ENCODE measurements at places on chromosomes 5 and 9.
A peak's percentile ranks its signal among the peaks of the same experiment; 100 is the strongest.

DNA sequence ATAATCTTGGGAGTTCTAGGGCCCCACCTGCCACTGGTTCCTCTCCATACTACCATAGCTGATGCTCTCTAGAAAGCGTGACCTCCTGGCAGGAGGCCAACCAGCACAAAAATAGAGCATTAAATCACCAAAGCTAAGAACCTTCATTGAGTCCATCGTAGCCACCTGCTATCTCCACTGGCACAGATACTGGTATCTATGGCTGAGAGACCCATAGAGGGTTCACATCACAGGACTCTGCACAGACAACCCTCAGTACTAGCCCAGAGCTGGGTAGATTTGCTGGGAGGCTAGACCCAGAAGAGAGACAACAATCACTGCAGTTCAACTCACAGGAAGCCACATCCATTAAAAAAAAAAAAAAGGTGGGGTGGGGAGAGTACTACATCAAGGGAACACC is 509.1 kb downstream of the DTWD2 start:
- DNase-seq, result no peak

GRCh38 chr9:112007575-112008240 is 111.1 kb downstream of the UGCG start:
- no peak for DNase-seq

DNA sequence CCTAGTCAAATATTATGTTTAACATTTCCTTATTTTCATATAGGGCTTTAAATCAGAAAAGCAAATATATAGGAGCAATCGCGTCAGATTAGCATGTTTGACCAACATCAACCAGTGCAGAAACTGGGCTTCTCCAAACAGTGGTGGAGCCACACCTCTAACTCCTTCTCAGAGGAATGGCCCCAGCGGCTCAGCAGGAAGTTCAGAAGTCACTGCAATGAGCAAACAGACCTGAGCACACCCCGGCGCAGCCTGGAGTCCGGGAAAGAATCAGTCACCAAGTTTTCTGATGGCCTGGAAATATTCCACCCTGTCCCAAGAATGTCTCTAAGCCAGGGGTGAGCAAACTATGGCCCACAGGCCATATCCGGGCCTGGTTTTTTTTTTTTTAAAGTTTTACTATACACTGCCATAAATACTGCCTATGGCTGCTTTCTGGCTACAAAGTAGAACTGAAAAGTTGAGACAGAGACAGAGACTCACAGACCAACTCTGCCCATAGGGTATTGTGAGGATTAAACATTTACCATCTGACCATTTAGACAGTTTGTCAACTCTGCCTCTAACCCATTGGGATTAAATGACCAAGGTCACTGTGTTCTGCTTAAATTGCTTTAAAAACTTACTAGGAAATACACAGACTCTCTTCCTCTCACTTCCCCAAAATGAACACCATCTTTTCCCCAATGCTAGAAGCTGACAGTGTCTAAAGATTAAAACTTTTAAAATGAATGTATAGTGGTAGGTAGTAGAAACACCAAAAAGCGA is 5.4 kb downstream of the GOLM1 start:
- no peak for DNase-seq

GRCh38 chr5:161105525-161105924 is 253.5 kb upstream of the ATP10B start:
- DNase-seq, result no peak

GRCh38 chr9:93902780-93903655 is 52.1 kb downstream of the BARX1 start:
- no peak for DNase-seq

GRCh38 chr9:137789295-137789895 is 88.2 kb upstream of the CACNA1B start:
- no peak for DNase-seq

GRCh38 chr5:85395526-85395925 is 1010.8 kb upstream of the EDIL3 start:
- DNase-seq, result no peak

GRCh38 chr5:133991171-133991910 is 13.4 kb downstream of the VDAC1 start:
- DNase-seq, result no peak

- no peak for DNase-seq
These were observed 12.9 kb downstream of the HAND1 start for GRCh38 chr5:154465169-154465568.

GRCh38 chr5:54581831-54582548 is 64.4 kb downstream of the SNX18 start:
- DNase-seq, result peak; percentile 61

- DNase-seq, result no peak
These were observed 314.6 kb upstream of the KIF2A start for GRCh38 chr5:61991430-61991829.

DNA sequence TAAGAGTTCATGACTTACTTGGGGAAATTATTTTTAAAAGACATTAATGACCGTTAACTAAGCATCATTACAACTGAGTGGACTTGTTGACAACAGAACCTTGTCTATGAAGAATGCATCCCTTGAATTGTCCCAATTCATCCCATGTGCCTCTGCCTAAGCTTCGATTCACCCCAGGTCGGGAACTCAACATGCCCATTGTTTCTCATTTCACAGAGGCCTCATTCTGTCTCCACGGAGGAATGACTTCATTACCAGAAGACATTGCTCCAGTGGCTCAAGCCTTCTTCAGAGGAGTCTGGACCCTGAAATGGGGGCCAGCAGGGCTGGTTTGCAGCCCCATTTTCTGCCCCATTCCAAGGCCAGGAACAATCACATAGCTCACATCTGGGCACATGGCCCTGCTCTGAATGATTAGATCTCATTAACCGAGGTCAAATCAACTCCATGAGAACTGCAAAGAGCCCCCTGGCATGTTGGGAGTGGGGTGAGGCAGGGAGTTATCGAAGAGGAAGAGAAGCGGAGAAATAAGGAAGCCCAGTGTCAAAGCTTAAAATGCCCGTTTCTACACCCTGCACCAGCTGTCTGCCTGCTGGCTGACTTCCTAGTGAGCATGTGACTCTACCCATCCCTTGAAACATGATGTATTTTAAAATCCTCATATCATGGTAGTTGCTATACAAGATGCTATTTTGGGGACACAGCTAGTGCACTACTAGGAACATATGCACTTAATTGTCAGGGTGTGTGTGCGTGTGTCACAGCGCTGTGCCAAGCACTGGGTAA is 137.3 kb downstream of the LHFPL2 start:
- no peak for DNase-seq

DNA sequence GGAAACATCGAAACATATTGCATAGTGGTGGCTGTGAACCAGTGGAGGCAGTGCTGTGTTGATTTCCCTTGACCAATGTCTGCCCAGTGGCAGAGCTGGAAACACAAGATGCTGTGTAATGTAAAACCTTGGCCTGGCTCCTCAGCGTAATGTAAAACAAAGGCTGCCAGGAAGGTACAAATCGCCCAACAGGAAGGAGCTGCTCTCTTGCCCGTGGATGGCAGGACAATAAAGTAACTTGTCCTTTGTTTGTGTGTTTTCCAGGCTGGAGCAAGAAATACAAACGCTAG is 143.4 kb downstream of the PALM2AKAP2 start:
- DNase-seq, result no peak

GRCh38 chr9:22415941-22416691 is 30.5 kb upstream of the DMRTA1 start:
- no peak for DNase-seq

GRCh38 chr5:169893571-169893970 is 86.7 kb downstream of the INSYN2B start:
- no peak for DNase-seq

DNA sequence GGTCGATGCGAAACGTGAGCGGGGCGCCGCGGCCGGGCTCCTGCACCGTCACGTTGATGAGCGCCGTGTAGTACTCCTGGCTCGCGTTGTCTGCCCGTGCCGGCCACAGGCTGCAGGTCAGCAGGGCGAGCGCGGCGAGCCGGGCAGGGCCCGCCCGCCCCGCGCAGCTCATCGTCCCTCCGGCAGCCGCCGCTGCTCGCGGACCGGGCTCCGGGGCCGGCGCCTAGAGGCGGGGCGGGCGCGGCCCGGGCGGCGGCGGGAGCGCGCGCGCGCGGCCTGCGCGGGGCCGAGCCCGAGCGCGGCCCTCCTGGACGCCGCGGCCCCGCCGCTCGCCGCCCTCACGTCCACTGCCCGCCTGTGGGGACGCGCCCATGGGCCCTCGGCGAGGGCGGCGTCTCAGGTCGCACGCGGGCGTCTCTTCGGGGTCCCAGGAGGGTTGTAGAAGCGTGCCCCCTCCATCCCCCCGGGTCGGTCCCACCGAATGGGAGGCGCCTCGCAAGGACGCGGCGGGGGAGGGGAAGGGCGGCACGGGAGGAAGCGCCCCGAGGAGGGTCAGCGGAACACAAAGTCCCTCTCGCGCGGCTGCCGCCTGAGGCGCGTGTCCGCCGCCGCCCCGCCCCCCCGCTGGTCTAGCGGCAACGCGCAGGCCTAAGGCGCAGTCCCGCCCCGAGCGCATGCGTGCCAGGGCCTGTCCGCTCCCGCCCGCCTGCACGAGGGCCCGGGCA is at the start of gene RNF130:
Gene RNF130 (minus strand): TSS at position 229 of the 725 bp plus-strand sequence. CDS start 57 bp downstream, at position 172.
- peak; percentile 83 for DNase-seq

DNA sequence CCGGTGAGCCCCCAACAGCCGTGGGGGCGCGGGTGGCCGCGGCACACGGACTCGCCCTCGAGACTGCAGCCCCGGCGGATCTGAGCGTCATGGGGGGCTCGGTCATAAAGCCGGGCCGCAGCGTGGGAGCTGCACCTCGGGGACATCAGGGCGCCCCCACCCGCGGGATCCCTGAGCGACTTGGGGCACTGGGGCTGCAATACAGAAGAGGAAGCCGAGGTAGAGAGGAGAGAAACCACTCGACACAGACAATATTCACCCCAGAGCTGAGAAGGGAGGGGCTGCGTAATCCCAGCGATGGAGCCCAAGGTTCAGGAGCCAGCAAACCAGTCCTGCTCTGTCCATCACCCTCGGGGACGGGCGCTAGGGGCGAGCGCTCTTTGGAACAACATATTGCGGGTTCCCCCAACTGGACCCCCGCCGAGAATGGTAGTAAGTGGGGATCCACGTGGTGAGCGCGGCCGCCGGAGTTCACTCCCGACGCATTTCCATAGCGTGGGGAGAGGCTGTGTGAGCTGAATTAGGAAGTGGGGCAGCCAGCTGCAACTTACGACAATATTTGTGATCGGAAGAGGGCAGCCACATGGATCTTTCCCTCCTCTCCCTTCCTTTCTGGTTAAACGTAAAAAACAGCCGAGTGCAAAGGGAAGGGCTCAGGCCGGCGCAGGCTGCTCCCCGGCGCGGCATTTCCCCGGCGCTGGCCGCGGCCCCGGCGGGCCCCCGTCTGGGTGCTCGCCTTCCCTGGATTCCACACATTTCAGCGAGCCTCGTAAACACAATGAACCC is 9.9 kb downstream of the PTCH1 start:
- DNase-seq, result no peak

DNA sequence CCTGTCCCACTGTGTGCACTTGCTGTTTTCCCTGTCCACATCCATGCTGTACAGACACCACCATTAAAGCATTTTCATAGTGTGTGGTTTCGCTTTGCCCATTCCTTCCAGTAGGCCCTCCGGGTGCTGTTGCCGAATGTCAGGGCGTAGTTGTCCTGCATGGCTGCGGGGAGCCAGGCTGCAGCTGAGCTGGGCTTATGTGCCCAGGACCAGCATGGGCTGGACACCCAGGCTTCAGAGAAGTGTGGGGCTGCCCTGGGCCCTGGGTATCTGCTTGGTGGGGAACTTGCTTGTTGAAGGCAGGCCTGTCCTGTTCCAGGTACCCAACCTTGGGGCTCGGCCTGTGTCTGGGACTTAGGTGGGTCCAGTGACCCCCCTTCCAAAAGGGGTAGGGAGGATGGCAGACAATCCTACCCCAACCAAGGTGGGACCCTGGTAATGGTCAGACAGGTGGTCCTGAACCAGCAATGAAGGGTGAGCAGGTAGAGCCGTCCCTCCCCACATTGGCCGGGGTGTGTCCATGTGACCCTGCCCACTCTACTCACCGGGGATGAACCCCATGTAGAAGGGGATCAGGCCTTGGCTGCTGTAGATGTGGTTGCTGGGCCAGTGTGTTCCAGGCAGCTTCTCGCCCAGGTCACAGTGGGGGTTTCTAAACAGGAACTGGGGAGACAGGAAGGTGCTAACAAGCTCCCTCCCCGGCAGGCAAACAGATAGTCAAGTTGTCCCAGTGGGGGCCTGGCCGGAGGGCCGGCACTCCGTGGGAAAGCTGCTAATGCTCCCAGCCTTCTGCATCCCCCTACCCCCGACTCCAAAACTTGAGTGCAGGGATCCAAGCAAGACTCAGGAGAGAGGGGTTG is 2.8 kb downstream of the TUBB4B start:
- DNase-seq, result no peak

DNA sequence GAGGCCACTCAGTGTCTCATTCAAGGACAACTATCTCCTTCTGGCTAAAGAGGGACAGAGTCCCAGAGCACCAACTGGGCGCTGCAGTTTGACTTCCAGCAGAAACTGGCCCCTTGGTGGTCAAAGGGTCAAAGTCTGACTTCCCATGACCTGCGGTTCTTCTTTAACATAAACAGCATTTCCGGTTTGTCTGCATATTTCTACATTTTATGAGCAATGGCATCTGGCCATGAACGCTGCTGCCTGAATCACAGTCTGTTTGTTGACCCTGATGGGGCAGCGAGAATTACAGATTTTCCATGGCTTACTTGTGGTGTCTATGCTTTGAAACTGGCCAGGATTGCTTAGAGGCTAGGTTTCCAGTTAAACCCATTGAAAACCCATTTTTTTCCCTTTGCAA is 1.3 kb downstream of the TNFSF15 start:
- DNase-seq, result peak; percentile 18

GRCh38 chr5:66894480-66895240 is 298.5 kb downstream of the MAST4 start:
- DNase-seq, result no peak

DNA sequence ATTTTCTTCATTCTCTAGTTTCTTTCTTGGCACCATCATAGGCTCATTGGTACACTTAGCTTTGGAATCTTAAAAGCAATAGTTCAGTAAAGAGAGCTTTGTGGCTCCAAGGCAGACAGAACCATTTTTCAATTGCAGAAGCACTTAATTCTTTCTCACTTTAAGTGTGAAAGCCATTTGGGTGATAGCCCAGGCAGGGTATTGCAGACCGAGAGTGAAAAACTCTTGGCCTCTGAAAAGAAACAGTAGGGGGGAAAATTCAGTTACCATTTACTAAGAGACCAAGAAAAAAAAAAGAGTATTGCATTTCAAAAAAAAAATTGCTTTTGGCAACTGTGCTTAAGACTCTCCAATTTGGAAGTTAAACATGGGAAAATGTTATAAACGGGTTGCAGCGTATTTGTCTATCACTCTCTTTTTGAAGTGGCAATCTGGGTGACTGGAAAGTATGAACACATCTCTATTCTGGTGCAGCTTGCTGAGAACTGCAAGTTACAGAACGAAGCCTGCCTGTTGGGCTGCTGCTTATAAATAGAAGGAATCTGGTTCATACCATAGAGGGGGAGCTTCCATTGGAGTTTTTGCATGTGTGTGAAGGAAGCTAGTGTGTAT is 170.5 kb downstream of the TLE4 start:
- DNase-seq, result no peak

GRCh38 chr5:158718738-158719505 is 380.8 kb downstream of the EBF1 start:
- DNase-seq, result no peak

DNA sequence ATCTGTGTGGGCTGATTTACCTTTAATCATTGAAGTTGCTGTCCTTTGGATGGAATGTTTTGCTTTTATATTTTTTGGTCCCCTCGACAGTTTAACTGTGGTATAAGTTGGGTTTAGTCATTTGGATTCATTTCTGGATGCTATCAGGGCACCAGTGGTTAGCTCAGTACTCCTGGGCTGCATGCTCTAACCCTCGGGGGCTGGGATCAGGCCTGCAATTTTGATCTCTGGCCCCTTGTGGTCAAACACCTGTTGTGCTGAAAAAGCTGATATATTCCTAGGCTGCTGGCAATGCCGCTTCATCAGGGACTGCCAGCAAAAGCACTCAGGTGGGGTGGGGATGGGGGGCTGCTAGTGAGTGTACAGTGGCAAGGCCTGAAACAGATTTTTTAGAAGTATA is 440.4 kb upstream of the RIOK2 start:
- no peak for DNase-seq
